ENCODE measurements at places on chromosomes 7 and 10. TPM values are rescaled to one million over a fixed set of nuclear protein-coding genes. Genes with fewer than 3 reads are reported as not detected.

ATAD1 gene
- 22.1 TPM for total RNA-seq

SLC35G1 gene
- total RNA-seq, result 3.7 TPM

DNA sequence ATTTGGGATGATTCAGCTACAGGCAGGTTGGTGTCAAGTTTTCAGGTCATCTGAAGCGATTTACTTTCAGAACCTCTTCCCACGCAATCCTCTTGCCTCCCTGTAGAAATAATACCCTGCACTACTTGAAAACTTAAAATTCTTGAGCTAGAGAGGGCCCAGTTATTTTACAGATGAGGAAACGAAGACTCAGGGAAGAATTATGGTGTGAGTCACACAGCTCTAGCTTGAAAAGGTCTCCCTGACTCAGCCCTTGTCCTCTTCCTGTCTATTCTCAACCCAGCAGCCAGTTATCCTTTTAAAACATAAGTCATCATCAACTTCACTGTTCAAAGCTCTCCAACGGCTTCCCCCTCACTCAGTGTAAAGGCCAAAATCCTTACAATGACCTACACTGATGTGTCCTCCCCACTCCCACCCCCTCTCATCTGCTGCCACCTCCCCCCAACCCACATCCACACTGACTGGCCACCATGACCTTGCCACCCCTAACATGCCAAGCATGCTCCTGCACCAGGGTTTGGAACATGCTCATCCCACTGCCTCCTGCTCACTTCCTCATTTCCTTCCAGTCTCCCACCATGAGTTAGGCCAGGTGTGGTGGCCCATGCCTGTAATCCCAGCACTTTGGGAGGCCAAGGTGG is 3.4 kb downstream of the DNMBP start:
- H3K27ac ChIP-seq, result peak overlapping the region; percentile 48
- DNase-seq, result no peak
- peaks cover 19% of the 10 kb centered on the region for H3K4me1 ChIP-seq
- H3K36me3 ChIP-seq, result no peaks in the 10 kb centered on the region
- H3K4me3 ChIP-seq, result no peak overlapping the region

WNT8B gene
- not detected for total RNA-seq

- no peak overlapping the region for H3K4me3 ChIP-seq
- H3K27me3 ChIP-seq, result no peaks in the 10 kb centered on the region
- no peaks in the 10 kb centered on the region for H3K4me1 ChIP-seq
- DNase-seq, result no peak
- no peaks in the 10 kb centered on the region for H3K36me3 ChIP-seq
Measured at GRCh38 chr10:46240684-46241565, 45.9 kb upstream of the ANTXRL start.

Measured in ascending aorta (tissue), 2 donors.